HFF-Myc (cell line): ENCODE measurements at places on chromosomes 7 and 10.

DNA sequence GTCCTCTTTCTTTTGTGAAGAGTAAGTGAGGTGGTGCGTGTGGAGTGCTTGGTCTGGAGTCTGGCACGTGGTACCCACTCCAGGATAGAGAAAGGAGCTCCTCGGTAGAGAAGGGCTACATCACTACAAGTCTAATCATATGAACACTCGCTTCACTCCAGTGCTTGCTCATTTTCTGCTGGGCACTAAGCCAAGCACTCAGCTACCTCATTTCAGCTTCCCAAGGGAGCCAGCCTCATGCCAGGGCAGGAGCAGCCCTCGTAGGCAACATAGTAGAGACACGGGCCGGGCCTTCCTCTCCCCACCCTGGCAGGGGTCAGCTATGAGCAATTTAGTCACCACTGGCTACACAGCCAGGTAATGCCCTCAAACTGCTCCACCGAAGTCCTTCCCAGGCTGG is 11.4 kb upstream of the HSPA12A start:
- DNase-seq = no peak

GRCh38 chr7:142791502-142791901 is 20.7 kb downstream of the PRSS2 start:
- no peak for DNase-seq

- DNase-seq = peak; percentile 58
These were observed 3.8 kb upstream of the DDX50 start for GRCh38 chr10:68897336-68897741.

GRCh38 chr10:101565936-101566332 is 22.1 kb downstream of the POLL start:
- DNase-seq = no peak
